ENCODE measurements at places on chromosomes 3 and 15.
A peak's percentile ranks its signal among the peaks of the same experiment; 100 is the strongest.

- DNase-seq: no peak
Observed at GRCh38 chr3:146682171-146682570, 77.0 kb upstream of the PLSCR5 start.

DNA sequence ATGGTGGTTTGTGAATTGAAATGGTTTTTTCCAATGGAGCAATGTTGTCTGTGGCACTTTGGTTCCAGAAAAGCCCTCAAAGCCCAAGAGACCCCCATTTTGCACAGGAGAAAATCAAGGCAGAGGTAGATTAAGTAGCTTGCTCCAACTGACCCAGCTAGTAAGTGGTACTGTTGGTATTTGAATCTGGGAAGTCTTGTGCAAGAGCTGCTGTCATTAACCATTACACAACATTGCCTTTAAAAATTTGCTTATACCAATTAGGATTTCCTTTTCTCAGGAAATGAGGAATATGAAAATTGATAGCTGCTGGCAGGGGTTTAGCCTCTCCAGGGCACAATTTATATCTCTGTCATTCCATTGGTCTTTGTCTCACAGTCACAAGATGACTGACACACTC is 102.4 kb upstream of the UBE3A start:
- no peak for DNase-seq

DNA sequence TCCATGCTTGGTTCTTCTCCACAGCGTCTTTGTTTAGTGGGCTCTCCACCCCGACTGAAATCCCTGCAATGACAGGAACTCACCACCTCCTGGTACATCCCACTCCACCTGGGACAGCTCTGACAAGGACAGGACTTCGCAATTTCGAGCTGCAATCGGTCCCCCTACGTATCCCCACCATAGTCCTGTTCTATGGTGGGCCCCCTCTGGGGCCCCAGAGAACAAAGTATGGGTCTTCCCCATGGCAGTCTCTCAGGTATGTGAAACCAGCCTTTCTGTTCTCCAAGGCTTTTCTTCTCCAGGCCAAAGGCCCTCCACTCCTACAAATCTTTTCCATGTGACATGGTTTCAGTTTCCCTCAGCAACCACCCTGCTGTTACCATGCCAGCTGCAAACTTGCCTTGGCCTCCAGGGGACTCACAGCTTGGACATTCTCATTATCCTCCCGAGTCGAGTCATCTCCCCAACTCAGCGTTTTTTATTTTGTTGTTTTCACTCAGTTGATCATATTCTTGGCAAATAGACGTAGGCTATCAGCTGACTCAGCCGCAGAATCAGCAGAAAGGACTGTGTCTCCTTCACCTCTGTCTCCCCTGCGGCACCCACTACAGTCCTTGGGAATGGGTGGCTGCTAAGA is 233.3 kb downstream of the OPA1 start:
- DNase-seq: peak; percentile 72

DNA sequence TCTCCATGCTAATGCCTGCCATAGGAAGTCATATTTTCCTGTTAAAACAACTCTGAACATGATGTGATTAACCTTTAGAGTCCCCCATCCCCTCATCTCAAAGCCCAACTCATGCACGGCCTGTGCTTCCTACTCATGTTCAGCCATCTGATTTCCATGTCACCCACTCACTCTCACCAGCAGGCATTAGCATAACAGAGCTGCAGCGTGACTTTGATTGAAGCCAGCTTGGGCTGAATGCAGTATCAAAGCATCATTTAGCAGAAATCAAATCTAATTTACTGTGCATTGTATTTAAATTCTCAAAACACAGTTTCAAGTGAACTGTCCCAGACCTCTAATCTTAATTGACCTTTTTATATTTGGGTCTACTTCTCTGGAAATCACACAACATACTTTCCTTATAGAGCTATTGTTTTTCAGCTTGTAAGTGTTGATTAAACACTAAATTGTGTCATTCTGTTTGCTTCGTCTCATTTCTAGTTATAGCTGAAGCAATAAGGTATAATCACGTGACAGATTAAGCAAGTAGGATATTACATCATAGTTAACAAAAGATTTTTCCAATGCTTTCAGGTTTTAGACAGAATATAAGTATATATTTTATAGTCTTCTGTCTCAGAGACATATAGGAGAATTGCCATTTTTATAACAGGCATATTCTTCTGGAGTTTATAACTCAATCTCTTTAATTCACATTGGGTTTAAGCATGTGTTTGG is 501.5 kb downstream of the ROBO2 start:
- no peak for DNase-seq

Data from AG08396 (cell line).